ENCODE measurements at places on chromosomes 2 and 18.

GRCh38 chr2:9821805-9822445, 21.3 kb upstream of the TAF1B start:
- DNase-seq, result no peak

GRCh38 chr2:226699321-226699720, 100.3 kb downstream of the IRS1 start:
- DNase-seq, result no peak

- no peak for DNase-seq
Observed at GRCh38 chr18:67290421-67290820, 226.1 kb downstream of the DSEL start.

GRCh38 chr2:45570671-45571334, 40.3 kb downstream of the SRBD1 start:
- no peak for DNase-seq

GRCh38 chr18:24770311-24771024, 310.0 kb downstream of the HRH4 start:
- DNase-seq, result no peak

GRCh38 chr2:207624185-207625013, 795 bp downstream of the METTL21A start:
- DNase-seq, result peak; percentile 88

- DNase-seq, result no peak
Observed at GRCh38 chr2:120437604-120438000, 91.7 kb downstream of the INHBB start.

DNA sequence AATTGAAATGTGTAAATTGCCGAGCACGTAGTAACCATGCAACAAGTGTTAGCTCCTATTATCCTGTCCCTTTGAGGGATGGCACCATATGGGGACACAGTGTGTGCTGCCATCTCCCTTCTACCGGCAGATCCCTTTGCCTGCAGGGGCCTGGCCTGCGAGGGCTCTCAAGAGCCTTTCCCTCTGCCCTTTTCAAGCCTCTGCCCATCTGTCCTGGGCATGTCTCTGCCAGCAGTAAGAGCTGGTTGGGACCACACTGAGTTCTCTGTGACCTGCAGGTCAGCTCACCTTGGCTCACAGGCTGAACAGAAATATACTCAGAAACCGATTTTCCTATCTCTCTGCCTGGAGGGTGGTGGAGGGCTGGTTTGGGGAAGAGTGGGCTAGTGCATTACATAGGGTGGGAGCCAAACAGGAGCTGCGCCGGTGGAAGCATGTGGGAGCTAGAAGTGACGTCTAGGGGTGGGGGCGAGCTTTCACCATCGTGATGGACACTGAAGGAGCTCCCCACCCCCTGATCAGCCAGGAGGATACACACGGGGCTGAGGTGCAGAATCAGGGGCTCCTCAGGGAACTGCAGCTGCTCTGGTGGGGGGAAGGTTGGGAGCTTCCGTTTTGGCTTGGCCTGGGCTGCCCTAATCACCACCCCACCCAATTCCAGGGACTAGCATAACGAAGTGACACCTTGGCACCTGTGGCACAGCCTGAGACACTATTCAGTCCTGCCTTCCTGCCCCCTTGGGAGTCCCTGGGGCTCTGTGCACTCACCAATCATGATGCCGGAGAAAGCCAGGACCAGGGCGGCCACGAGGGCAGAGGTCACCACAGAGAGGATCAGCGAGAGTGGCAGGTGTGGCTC, 109.7 kb downstream of the CLIP4 start:
- DNase-seq, result no peak

GRCh38 chr2:164843346-164843911, 1.8 kb upstream of the COBLL1 start:
- DNase-seq, result no peak

DNA sequence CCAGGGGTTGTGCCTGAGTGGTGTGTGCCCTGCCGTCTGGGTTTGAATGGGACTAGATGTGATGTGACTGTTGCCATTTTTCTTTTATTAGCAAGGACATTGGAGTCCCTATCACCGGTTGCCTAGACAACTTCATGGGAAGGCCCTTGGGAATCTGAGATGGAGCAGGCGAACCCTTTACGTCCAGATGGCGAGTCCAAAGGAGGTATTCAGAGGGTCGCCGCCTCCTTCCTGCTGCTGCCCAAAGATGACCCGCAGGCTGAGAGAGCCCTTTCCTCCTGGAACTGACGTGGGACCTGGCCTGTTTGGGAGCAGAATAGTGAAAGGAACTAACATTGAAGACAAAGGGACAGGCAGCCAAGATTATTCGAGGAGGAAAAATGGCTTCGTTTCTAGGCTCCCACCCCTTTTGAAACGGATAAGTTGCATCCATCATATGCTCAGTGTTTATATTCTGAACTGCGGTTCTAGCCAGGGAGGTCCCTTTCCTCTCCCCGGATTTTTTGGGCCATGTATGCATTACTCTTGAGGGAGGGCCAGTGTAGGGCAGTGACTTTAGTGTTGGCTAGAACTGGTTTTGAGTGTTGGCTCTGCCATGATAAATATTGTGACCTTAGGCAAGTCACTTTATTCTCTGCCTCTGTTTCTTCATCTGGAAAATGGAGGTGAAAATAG, 673 bp downstream of the CENPO start:
- DNase-seq, result peak; percentile 49

DNA sequence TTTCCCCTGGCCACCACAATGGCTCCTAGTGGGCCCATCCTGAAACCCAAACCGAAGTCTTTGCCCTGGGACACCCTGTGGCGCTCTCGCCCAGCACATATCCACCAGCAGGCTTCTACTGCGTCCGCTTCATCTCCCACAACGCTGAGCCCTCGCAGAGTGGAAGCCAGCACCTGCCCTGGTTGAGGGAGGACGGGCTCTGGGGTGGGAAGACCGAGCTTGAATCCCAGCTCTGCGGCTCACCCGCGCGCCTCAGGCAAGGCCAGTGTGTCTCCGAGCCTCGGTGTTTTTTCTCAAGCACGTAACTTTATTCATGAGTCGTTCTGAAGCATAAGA, 15.6 kb downstream of the KLF11 start:
- DNase-seq, result no peak
